ENCODE measurements at places on chromosomes 6 and 20.

GRCh38 chr6:75279418-75279817, 5.2 kb downstream of the TMEM30A start:
- DNase-seq, result no peak

DNA sequence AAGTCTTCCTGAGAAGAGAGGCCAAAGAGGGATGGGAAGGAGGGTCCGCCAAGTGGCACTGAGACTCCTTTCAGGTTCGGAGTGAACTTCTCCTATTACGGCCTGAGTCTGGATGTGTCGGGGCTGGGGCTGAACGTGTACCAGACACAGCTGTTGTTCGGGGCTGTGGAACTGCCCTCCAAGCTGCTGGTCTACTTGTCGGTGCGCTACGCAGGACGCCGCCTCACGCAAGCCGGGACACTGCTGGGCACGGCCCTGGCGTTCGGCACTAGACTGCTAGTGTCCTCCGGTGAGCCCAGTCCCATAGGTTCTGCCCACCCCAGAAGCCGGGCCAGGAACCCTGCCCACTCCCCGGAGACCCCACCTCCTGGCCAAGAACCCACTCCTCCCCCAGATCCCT, 4.1 kb downstream of the SLC22A7 start:
- DNase-seq, result no peak

GRCh38 chr6:109912952-109913351, 65.2 kb upstream of the GPR6 start:
- no peak for DNase-seq

- no peak for DNase-seq
These were observed 159.0 kb downstream of the TRMT11 start for GRCh38 chr6:126145351-126145750.

GRCh38 chr20:42938441-42939205, 251.1 kb downstream of the PTPRT start:
- DNase-seq, result no peak

- no peak for DNase-seq
These were observed 273.9 kb upstream of the JAG1 start for GRCh38 chr20:10947726-10948125.

DNA sequence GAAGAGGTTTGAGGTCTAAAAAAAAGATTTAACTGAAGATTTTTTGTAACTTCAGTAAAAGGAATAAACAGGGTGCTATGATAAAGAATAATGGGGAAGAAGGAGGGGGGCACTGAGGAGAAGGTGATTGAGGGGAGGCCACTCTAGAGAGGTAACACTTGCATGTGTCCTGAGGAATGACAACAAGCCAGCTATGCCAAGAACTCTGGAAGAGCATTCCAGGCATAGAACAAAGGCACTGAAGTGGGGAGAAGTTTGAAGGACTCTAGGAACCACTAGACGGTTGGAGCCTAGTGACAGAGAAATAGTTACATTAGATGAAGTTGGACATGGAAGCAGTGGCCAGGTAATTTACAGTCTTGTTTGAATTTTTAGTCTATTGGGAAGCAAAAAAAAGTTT, 10.8 kb upstream of the SF3B5 start:
- DNase-seq, result no peak

GRCh38 chr6:94548201-94548600, 1029.1 kb upstream of the MANEA start:
- DNase-seq, result no peak

DNA sequence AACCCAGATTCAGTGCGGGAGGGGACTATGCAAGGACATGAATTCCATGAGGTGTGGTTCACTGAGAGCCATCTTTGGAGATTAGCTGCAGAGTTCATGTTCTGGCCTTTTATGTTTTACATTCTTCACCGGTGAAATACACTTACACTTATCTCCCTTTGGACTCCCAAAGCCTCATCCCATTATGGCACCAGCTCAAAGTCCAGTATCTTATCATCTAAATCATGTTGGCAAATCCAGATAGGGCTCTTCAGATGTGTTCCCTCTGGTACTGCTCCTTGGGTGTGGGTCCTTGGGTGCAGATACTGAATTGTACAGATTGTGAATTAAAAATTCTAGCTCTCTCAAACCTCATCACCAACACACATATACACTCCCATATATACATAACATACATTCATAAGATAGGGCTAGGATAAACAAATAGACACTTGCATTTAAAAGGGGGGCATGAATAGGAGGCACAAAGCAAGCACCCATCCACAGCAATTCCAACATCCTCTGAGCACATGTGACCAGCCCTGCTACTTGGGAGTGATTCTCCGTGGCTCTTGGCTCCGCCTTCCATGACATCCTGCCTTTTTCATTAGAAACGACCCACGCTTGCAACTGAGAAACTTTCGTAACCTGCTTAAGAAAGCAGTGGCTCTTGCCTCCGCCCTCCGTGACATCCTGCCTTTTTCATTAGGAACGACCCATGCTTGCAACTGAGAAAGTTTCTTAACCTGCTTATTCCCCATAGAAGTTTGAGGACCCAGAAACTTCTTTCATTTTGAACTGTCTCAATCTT, 53.6 kb upstream of the LRRC1 start:
- no peak for DNase-seq

DNA sequence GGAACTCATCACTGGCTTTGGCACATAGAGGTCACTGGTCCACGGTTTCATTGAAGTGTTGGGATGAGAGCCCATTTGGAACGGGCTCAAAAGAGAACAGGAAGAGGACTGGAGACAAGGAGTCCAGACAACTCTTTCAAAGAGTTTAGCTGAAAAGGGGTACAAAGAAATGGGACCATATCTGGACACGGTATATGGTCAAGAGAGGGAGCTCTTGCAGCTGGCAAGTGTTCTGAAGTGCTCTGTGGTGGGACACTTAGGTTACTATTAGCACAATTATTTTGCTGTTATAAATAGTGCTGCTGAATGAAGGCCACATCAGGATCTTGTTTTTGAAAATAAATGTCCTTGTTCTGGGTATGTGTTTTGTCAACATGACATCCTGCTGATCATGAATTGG, 4.6 kb downstream of the SGK2 start:
- DNase-seq, result no peak

GRCh38 chr6:161618831-161619454, 345.1 kb upstream of the AGPAT4 start:
- DNase-seq, result no peak

DNA sequence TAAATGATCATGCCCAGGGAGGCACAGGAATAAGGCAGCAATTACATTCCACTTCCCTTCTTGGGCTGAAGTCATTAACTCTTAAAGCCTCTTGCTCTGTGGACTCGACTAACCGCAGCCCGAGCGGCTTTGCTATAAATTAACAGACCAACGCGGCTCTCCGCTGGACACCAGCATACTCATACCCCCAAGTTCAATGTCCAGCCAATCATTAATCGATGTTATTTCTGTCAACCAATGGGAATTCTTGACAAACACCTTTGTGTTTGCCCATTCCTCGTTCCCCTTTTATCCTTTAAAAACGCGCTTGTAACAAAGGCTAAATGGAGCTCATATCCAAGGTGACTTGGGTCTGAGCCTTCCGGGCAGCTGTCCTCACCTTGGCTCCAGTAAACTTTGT, 183.1 kb upstream of the RALGAPA2 start:
- DNase-seq, result no peak

- DNase-seq, result no peak
These were observed 44.1 kb upstream of the FAM8A1 start for GRCh38 chr6:17556014-17556413.

DNA sequence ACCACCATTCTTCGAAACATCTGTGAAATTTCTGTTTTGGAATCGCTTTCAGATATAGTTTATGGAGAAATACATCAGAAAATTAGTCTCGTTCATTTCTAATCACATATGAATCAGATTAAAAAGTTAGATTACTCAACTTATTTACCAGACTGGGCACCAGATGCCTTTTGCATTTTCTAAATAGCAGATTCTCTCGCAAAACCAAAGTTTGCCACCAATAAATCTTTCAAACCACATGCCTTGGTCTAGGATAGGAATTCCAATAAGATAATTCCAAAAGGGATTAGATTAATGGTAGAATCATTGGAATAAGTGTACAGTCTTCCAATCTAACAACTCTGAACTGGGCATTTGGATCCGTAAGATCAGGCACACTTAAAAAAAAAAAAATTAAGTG, 160.4 kb upstream of the TAB2 start:
- DNase-seq, result no peak

GRCh38 chr6:162798546-162799266, 70.9 kb downstream of the PACRG start:
- DNase-seq, result no peak

DNA sequence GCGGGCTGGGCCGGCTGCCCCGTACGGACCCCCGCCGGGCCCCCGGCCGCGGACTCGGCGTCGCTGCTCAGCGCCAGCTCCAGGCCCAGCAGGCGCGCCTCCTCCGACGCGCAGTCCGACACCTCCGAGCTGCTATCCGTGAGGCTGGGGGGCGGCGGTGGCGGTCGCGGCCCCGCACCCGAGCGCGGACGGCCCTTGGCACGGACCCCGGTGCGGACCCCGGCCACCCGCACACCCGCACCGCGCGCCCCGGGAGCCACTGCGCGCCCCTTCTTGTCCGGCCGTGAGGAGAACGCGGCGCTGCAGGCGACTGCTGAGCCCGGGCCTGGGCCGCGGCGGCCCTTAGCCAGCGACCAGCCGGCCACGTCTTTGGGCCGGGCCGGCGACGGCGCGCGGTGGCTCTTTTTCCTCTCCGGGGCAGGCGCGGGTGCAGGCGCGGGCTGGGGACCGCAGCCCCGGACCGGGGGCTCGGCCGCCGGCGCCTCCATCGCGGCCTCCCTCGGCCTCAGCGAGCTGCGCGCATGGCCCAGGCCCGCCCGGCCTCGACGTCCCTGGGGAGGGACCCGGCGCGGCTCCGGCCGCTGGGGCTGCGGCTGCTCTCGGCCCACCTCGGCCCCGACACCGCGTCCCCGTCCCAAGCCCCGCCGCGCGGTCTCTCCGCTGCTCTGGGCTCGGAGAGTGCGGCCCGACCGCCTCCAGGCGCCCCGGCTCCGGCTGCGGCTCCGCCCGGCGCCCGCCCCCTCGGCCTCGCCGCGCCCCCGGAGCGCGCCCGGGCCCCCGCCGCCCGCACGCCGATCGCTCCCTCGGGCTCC, 12.9 kb upstream of the TLDC2 start:
- DNase-seq, result no peak

GRCh38 chr6:122302067-122302466, 97.4 kb upstream of the HSF2 start:
- no peak for DNase-seq

GRCh38 chr20:60584221-60584620, 626.0 kb downstream of the CDH26 start:
- no peak for DNase-seq

GRCh38 chr20:13661070-13661685, 22.4 kb upstream of the TASP1 start:
- no peak for DNase-seq

DNA sequence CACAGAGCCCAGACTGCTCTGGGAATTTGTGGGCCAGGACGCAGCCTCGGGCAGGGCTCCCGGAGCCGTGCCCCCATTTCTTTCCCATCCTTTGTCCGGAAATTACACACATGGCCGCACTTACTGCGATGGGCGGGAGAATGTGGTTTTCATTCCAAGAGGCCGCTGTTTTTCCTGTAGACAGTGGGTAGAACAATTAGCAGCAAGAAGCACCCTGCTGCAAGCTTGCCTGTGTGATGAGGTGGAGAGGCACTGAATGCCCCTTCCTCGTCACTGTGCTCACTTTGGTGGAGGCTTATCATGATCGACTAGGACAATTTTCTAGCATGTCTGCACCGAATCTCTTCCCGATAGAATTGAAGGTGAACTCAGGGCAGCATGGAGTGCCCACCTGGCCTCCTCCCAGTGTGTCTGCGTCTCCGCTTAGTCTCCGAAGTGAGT, 102.8 kb downstream of the DACT2 start:
- no peak for DNase-seq

- DNase-seq, result no peak
These were observed 333.2 kb downstream of the RIMS1 start for GRCh38 chr6:72219536-72219935.

DNA sequence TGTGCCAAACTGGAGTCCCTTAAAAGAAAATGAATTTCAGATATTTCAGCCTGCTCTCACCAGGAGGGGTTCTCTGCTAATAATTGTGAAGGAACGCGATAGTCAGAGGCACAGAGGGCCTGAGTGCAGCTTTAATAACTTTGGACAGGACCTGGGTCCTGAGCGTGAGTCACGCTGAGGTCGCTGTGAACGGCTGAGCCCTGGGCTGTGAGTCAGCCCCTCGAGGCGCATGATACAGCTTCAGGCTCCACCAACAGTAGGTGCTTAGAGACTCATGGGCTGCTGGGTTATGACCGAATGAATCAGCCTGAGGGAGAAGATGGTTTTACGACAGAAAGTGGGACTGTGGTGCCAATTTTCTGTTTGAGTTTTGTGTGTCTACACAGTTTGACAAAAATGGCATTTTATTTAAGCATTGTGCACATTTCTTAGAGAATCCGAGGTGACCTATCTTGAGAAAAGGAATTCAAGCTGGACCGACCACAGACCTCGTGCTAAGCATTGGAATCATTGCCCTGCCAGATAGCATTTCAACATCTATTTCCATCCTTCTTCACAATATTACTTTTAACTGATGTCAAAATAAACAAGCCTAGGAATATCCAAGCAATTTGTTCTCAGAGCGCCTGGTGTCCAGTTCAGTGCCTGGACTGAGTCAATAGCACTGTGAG, 183.0 kb downstream of the THBS2 start:
- no peak for DNase-seq

GRCh38 chr6:25165800-25166199, 113.4 kb upstream of the CARMIL1 start:
- DNase-seq, result no peak

DNA sequence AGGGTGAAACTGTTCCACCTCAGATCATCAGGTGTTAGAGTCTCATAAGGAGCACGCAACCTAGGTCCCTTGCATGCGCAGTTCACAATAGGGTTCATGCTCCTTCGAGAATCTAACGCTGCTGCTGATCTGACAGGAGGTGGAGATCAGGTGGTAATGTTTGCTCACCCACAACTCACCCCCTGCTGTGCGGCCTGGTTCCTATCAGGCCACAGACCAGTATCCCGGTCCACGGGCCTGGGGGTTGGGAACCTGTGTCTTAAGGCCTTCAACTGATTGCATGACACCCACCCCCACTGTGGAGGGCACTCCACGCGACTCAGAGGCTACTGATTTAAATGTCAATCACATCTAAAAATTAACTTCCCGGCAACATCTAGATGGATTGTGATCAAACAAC, 411.2 kb upstream of the SULF2 start:
- no peak for DNase-seq

DNA sequence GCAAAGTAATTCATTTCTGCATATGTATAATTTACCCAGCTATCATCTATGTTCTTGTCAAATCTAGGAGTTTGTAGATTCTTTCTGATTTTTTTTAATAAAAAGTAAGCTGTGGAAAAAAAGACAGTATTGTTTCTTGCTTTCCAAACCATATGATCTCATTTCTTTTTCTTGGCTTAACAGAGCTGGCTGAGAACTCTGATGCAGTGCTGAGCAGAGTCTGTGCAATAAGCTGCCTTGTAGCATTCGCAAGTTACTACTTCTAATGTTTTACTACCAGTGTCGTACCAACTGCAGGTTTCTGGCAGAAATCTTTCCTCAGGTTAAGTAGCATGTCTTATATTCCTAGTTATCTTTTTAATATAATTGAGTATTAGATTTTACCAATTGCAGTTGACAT, 15.6 kb downstream of the RRBP1 start:
- no peak for DNase-seq
